Stimulated activated CD4-positive, alpha-beta T cell treated with anti-CD3 and anti-CD28 coated beads, Interleukin-4, amount 100 ng/mL, for 48 hours (primary cell): ENCODE measurements at places on chromosomes 2 and 18.
A peak's percentile ranks its signal among the peaks of the same experiment; 100 is the strongest.

GRCh38 chr2:210363261-210363660, 48.3 kb upstream of the MYL1 start:
- DNase-seq: no peak

DNA sequence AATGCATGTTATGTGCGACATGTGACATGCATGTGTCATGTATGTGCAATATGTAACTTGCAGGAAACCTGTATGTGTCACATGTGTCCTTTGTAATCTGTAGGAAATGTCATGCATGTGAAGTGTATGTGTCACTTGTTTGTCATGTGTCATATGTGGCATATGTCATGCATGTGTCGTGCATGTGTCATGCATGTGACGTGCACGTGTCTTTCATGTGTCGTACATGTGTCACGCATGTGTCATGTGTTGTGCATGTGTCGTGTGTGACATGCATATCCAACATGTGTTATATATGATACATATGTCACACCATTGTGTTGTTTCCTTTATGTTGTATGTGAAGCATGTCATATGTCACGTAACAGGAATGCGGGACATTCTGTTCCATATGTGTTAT, 2153.2 kb upstream of the PIK3C3 start:
- DNase-seq: no peak

DNA sequence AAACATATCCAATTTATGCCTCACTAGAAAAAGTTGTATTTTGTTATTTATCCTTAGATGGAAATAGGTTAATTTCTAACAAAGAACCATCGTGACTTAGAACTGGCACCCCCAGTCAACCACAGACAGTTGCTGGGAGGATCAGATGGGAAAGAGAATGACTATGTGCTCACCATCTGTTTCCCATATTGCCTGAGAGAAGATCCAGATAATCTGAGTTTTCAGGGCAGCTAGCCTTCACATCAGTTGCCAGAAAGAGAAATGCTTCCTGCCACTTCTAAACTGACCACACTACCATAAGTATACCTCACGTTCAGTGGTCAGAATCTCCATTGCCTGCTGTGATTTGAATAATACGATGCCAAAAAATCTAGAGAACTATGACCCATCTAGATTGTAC, 28.4 kb upstream of the NEB start:
- DNase-seq: no peak

- no peak for DNase-seq
Measured at GRCh38 chr2:1954061-1954460, 209.7 kb upstream of the PXDN start.

DNA sequence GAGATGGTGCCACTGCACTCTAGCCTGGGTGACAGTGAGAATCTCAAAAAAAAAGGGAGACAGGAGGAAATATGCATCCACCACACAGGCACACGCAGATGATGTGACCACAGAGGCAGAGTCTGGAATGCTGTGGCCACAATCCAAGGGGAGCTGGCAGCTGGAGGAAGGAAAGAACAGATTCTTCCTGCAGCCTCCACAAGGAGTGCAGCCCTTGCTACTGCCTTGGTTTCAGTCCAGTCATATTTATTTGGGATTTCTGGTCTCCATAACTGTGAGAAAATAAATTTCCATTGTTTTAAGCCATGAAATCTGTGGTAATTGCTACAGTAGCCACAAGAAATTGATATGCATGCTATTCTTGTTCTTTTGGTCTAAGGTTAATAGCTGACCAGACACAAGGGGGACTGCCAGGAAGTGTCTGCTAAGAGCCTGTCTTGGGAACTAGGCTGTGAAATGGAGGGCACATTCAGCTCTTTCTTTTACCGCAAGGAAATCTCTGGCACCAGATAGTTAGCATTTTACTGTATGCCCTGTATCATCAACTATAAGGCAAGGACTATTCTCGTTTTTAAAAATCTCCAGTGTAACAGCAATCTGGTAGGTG, 133.1 kb upstream of the SEC11C start:
- DNase-seq: no peak

DNA sequence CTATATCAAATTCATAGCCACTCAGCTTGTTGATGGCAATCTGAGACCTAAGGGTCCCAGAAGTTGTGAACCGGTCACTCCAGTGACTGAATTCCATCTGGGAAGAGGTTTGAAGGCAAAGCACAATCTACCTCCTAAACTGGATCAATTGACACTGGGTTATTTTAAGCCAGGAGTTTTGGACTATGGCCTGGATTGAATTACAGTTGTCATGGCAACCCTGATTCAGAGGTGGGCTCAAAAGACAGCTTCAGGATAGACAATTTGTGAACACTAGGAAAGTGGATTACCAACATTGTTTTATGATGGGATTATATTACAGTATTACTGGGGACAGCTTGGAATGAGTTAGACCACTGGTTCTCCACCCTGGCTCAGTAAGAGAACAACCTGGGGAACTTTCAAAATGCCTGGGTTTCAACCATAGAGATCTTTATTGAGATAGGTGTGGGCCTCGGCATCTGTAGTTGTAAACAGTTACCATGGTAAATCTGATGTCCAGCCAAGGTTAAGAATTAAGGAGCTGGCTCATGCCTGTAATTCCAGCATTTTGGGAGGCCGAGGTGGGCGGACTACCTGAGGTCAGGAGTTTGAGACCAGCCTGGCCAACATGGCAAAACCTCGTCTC, 58.8 kb downstream of the MFSD6 start:
- no peak for DNase-seq

- no peak for DNase-seq
Measured at GRCh38 chr18:77262643-77263465, 13.2 kb downstream of the GALR1 start.

GRCh38 chr18:45722899-45723298, 1.1 kb upstream of the SLC14A1 start:
- peak; percentile 75 for DNase-seq
